ENCODE measurements at places on chromosomes 2 and 18.

DNA sequence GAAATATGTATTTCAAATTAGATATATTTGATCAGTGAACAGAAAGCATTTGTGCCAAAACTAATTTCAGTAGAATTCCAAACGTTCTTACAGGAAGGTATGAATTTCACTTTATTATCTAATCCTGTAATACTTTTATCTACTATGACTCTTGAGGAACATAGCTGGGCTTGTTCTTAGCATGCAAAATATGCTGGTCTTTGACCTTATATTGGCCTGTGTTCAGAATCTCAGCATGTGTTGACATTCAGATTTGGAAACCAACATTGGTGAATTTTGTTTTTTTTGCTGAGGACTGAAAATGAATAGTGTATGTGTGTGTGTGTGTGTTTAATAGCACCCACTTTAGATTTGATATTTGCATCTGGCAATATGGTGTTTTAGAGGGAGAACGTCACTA lies 112.2 kb downstream of the MEIS1 start:
- no peak for DNase-seq

GRCh38 chr2:63587814-63588384 lies 378 bp downstream of the WDPCP start:
- peak; percentile 23 for DNase-seq

DNA sequence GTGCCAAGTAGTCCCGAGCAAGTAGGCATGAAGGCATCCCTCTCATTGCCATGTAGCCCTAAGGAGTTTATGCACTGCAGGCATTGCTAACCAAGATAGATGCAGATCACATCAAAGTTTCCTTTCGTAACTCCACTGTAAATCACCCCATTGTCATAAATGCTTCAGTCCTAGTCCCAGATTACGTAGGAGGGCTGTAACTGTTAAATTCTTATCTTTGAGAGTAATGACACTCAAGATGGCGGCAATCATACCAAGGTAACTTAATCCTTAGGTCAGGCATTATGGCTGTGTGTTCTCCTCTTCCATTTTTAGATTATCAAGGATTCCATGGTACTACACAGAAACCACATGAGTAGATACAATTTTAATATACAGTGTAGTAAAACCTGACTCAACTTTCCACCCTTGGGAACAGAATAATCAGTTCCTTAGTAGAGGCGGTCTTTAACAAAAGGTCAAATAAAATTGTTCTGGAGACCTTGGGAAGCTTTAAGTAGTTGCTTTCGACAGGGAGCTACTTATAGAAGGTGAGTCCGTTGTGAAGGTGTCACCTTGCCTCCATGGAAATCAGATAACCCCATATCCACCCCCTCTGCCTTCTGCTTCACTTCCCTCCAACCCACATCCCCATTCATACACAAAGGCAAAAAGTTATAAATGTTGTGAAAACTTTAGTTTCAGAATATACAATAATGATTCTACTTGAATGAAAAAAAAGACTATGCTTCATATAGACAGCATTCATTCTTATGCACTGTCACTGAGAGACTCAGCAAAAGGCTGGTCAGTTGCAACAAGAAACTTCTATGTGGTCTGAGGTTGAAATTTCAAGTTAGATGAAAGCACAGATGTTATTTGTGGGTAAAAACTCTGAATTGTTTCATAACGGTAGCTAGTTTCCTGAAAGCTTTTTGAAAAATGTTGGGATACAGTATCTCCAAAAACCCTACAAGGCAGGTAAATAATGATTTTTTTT lies 64.8 kb upstream of the GALNT5 start:
- DNase-seq = no peak

DNA sequence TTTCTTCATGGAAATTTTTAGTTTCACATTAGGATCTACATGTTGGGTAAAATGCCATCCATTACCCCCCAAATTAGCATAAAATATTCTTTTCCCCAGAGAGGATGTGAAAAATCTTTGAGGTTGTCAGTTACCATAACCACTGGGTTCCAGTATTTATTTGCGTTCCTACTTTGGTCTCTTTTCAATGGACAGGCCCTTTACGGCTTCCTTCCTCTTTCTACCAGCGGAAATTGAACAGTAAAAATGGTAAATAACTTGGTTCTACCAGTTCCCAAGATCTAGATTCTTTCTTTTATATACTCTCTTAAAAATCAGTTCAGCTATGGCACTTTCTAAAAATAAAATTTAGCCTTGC lies 169.2 kb upstream of the APCDD1 start:
- DNase-seq = peak; percentile 48

DNA sequence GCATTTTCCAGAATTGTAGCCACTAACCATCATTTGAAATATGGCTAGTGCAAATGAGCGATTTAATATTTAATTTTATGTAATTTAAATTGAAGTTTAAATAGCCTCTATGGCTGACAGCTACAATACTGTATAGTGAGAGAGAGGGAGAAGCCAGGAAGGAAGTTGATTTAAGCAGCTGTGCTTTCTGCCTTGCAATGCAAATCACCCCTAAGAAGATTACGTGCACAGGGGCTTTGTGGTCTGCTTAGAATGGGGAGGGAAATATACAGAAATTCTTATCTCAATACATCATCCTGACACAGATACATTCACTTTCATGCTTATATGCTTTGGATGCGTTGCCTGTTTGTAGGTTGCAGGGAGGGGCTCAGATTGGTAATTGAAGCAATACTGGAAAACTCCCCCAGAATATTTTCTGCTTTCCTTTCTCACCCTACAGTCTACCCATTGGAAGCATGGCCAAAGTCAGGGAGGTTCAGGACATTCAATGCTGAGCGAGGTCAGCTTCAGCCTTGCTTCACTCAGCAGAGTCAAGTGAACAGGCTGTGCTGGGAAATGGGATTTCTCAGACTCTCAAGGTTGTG lies 674.0 kb downstream of the CNTNAP5 start:
- no peak for DNase-seq

DNA sequence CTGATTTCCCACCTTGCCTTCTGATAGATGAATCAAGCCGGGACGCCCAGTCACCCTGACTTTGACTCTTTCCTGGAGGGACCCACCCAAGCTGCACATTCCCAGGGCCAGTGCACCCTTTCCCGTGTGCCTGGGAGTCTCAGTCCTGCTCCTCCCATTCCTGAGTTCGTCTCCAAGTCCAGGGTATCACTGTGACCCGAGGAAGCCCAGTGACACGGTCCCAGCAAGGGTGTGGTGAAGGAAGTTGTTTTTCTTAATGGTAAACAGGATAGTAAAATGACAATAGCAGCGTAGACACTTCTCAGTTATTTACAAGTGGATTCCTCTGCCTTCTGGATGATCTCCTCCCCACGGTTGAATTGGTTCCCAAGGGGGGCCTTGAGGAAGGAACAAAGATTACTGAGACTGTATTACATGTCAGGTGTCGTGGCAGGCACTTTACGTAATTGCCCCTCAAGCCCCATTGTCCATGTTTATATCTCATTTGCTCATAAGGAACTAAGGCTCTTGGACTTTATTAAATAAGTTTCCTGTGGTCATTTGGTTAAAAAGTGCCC lies 123.3 kb downstream of the PRKCE start:
- DNase-seq = no peak

GRCh38 chr2:204743393-204743960 lies 198.2 kb downstream of the PARD3B start:
- DNase-seq = no peak

- DNase-seq = no peak
Measured at GRCh38 chr2:60586081-60586480, 32.6 kb upstream of the BCL11A start.

DNA sequence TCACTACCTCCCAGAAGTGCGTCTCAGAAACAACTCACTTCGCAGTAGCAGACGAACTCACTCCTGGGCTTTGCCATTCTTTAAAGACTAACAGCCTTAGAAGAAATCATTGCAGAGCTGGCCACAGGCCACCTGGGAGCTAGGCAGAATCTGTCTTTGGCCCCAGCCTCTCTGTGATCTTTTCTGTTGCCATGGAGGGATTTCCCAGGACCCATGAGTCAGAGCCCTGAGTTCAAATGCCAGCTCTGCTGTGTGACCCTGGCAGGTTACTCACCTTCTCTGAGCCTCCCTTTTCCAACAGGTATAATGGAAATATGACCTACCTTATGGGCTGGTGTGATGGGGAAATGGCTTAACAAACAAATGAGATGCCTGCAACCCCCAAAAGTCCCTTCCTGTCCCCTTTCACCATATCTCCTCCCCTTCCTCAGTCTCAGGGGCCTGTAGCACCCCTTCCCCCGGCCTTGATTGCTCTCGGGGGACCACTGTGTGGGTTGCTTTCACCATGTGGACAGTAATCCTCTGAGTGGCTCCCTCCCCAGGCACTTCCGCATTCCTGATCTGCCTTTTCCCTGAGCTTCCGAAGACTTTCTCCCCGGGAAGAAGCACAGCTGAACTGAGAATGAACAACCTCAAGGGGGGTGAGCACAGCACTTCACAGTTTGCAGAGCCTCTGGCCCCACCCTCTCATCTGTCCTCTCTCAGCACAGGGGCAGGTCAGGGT lies 34.0 kb upstream of the SLC66A3 start:
- no peak for DNase-seq

DNA sequence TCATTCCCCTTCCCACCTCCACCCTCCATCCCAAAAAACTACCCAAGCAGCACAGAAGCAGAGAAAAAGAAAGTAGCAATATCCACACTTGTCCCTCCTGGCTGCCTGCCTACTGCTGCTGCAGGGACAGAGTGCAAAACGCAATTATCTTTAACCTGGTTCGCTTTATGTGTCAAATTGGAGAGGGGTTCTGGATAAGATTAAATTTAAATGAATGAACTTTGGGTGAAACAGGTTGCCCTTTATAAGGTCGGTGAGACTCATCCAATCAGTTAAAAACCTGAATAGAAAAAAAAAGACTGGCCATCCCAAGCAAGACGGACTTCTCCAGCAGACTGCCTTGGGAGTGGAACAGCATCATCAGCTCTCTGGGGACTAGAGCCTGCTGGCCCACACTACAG lies 62.6 kb downstream of the ANKRD44 start:
- DNase-seq = no peak

DNA sequence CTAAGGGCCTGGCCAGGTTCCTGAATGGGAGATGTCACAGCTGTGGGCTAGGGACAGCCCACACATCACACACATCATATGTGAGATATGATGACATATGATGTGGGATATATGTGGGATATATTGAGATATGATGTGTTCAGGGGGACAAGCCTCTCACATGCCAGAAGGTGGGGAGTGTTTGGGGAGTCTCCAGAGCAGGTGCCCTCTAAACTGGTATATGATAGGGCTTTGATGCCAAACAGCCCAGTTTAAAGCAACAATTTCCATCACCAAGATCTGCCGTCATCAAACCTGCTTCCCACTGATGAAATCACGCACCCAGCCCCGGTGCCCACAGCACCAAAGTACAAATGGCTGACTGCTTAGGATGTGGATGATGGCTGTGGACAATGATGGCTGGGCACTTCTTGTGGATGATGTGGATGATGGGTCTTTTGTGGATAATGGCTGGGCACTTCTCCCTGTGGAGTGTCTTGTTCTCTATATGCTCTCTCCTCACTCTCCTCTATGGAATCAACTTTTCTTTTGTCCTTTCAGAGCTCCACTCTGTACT lies 50.9 kb downstream of the FBLN7 start:
- no peak for DNase-seq

GRCh38 chr2:70043252-70043875 lies 43.9 kb upstream of the PCBP1 start:
- no peak for DNase-seq

DNA sequence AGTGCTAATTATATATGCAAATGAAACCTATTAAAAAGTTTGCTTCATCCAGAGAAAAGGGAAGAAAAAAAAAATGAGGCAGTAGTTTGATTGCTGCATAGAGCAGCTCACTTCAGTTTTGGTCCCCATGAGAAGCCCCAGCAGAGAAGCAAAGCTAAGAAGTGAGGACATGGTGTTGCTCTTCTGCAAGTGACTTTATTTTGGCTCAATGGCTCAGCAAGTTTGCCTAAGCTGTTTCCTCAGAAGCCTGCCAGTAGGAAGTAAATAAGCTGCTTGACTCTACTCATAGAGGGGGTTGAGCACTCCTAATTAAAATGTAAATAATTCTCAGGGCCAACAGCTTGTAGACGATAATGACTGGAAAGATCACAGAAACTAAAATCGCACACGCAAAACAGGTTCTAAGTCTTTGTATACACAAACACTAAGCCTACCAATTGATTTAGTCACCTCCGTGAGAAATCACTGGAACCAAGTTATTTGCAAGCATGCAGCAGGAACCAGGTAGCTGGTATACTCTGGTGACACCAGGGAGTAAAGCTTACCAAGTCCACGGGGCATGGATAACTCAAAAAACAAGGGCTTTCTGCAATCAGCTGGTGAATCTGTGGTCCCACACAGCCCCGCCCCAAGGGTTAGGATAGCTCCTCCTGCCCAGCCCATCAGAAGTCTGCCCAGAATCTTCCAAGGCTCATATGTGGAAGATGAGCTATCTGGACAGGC lies 39.7 kb upstream of the NABP1 start:
- DNase-seq = peak; percentile 49

- DNase-seq = no peak
Measured at GRCh38 chr2:237972211-237972610, 5.4 kb downstream of the UBE2F start.

DNA sequence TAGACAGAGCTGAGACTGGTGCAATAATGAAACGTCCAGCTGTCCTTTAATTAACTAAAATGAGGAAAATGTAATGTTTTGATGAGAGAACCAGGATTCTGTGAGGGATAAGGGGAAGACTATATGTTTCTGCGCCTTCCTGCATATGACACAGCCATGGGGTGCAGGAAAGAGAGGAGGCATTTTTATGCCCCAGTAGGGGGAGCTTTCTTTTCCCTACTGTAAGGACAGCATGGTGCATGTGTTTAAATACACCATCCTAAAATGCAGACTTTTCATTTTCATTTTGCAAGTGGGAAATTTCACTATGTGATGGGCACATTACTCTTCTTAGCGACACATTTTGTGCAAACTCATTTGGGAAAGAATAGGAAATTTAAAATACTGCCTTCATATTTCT lies 446.1 kb downstream of the ARHGAP15 start:
- peak; percentile 1 for DNase-seq

DNA sequence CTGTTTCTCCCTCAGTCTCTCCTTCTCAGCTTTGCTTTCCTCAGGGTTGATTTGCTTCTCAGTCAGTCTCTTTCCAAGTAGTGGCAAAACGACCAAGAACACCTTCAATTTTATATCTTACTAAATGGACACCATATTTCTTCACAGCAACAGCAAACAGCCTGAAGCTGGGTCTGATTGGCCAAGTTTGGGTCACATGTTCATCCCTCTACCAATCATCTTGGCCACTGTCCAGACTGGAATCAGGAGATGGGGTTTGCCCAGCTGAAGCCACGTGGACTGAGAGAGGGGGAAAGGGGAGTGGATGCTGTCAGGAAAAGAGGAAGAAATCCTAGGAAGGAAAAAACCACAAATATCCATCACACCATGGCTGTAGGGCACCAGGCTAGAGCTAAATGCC lies 42.0 kb upstream of the ACMSD start:
- DNase-seq = no peak

- DNase-seq = no peak
Measured at GRCh38 chr2:231169488-231169887, 28.9 kb upstream of the ARMC9 start.

GRCh38 chr2:5343785-5344335 lies 348.3 kb upstream of the SOX11 start:
- no peak for DNase-seq

- DNase-seq = no peak
Measured at GRCh38 chr2:203685081-203685621, 21.3 kb upstream of the CD28 start.
